GM18507 (cell line): ENCODE measurements at places on chromosomes 5 and 9.

DNA sequence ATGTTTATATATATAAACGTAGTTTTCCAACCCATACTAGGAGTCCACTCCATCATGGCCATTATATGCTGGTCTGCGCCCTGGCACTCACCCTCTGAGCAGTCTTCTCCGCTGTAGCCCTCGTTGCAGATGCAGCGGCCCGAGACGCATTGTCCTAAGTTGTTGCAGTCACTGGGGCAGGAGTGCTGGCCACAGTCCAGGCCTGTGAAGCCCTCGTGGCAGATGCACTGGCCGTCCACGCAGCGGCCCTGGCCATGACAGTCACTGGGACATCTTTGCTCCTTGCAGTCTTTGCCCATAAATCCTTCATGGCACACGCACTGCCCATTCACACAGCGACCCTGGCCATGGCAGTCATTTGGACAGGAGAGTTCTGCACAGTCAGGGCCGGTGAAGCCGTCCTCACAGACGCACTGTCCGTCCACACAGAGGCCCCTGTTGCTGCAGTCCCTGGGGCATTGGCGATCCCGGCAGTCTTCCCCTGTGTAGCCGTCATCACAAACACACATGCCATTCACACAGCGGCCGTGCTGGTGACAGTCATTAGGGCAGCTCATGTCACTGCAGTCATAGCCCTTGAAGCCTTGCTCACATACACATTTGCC, 32.1 kb downstream of the TNC start:
- DNase-seq: no peak

DNA sequence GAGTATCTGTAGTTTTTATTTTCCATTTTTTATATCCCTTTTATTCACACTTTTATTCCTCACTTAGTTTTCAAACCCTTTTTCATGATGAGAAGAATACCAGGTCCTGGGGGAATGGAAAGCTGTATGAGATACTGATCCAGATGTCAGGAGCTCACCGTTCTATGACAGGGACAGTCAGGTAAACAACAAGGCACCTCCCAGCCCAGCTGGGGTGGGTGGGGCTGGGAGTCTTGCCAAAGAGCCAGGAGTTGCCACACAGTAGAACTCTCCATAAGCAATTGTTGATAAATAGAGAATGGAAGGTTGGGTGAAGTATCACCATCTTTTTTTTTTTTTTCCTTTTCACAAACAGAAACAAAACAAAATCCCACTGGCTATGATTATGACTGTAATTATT, 225.8 kb downstream of the NSG2 start:
- no peak for DNase-seq

DNA sequence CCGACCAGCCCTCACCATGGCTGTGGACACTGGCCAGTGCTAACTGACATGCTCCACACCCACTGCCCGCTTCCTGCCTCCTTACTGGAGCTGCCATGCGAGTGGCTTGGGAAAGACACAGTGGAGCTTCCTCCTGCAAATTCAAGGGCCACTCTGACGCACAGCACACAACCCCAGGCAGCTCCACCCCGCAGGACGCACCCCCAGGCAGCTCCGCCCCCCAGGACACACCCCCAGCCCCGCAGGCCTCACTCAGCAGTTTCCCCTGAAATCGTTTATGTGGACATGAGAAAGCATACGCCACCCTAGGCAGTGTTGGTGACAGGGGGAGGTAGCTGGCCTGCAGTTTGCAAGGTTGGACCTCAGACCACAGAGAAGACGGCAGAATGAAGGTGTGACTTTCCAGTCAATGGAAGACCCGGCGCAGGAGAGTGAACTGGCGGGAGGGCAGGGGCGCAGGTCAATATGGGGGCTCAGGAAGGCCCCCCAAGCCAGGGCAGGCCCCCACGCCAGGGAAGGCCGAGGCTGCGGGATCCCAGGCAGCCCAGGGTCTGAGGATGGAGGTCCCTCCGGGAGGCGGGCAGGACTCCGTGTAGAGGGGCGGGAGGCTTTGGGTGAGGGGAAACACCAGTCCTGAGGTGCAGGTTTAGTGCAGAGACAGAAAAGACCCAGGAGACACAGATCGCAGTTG, 21.6 kb downstream of the LPCAT1 start:
- DNase-seq: no peak

- DNase-seq: no peak
Measured at GRCh38 chr5:54108136-54108535, 202.2 kb downstream of the ARL15 start.

GRCh38 chr9:18331808-18332209, 142.1 kb upstream of the ADAMTSL1 start:
- no peak for DNase-seq

GRCh38 chr5:161713042-161713441, 27.5 kb downstream of the GABRA6 start:
- DNase-seq: no peak

DNA sequence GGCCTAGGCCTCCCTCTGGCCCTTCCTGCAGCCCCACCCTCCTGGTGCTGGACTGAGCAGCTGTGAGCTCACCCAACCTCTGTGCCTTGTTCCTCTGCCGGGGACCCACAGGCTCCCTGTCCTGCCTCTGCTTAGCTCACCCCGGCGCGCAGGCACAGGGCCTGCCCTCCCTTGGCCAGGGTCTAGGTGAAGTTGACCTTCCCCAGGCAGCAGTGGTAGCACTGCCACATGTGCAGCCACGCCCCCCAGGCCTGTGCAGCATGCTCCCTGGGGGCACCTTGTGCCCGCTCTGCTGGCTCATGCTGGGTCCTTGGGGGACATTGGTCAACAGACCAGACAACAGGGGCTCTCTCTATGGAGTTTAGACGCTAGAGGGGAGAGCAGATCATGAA, 18.1 kb downstream of the TRIP13 start:
- DNase-seq: no peak

DNA sequence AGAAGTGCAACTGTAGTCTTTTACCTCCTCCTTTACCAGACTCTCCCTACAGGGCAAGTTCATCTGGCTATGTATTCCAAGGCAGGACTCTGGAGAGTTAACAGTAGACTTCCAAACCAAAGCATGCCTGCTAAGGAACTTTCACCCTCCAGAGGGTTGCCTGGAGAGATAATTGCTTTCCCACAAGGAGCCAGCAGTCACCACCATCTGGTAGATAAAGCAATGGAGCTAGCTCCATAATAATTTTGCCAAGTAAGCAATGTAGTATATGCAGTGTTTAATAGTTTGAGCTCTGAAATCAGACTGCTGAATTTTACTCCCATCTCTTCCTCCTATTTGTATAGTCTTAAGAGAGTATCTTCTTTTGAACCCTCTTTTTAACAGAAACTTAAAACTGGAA, 566.8 kb upstream of the PTGER4 start:
- no peak for DNase-seq

DNA sequence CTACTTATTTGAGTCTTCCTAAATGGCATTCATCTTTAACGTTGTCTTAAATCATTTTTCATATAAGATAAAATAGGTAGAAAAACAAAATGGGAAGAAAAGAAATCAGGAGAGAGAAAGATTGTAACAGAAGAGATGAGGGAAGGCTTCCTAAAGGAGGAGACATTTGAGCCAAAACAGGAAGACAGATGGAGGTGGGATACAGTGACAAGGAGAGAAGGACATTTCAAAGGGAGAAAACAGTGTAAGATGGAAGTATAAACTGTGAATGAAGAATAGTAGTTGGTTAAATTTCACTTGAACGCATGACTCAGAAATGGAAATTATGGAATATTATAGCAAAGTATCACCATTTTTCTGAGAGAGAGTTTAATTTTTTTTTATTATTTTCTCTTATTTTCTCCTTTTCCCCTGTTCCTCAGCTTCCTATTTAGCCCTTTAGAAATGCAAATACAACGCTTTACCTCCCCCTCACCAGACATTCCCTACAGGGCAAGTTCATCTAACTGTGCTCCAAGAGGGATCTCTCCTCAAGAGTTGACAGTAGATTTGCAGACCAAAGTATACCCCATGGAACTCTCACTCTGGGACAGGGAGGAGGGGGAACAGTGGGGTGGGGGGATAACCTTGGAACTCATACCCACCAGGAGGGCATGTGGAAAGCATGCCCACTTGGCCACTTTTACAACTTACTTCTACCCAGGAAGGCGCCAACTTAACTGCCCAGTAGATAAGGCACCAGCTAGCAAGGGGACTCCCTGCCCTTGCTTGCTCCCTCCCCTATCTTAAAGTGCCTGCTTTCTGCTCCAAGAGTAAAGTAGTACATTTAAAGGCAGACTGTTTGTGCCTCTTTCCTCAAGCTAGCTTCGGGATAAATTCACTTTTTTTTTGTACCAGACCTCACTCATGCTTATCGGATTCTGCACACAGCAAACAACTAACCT, 304.7 kb upstream of the POU5F2 start:
- no peak for DNase-seq

- no peak for DNase-seq
Measured at GRCh38 chr5:871596-872298, 20.9 kb downstream of the BRD9 start.

DNA sequence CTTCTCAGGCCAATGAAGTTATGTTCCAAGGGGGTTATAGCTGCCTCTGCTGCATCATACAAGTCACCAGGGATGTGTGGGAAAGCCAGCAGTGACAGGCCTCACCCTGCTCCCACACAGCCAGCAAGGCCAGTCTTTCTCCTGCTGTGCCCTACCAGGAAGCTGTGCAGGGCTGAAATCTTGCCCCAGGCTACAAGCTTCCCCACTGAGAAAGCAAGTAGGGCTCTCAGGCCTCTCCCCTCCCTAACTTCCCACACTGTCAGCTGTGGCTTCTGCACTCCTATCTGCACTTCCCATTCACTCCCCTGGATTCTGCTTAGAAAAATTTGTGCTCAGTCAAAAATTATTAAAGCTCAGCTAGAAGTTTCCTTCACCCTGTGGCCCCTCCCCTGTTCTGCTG, 611.2 kb upstream of the ZNF608 start:
- no peak for DNase-seq

DNA sequence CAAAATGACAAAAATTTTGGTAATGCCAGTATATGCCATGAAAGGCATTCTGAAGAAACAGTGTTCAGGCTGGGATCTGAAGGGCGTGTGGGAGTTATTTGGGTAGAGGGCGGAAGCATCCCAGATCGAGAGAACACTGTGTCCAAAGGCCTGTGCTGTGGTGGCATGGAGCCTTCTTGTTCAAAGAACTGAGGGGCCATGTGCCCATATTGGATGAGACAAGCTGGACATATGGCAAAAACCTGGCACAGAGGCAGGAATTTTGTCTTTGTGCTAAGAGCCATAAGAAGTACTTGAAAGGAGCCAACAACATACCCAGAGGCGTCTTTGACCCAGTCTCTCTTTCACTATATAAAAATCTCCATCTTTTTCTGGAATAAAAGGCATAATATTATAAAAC, 128.0 kb downstream of the SYK start:
- DNase-seq: no peak

DNA sequence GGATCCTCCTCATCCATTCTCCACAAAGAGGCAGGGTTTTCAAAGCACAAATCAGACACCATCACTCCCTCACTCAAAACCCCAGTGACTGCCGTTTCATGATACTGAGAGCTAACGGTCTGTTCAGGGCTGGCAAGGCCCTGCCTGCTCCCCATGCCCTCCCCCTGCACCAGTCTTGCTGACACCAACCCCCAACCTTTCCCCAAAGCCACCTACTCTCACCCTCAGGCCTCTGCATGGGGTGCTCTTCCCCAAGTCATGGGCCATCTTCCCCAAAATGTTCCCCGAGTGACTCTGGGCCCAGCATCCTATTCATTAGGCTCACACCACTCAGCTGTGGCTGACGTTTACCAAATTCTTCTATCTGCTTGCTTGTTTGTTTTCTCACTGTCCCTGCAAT, 21.7 kb upstream of the OLFM1 start:
- no peak for DNase-seq

- DNase-seq: no peak
Measured at GRCh38 chr9:123487944-123488548, 132.0 kb downstream of the CRB2 start.

DNA sequence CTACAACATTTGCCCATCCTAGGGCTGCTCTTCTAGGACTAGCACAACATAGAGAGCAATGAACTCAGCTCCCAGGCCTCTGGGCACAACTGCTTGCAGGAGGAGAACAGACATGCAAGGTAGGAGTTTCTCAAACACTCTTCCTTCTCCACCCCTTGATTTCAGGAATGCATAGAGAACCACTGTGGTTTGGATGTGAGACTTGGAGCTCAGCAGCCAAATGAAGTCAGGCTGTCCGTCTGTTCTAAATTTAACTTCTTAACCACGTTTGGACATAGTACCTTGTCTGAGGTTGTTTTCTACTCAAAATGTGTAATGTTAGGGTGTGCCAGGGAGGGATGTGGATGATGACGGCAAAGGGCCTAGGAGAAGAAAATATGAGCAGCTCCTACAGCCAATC, 515.1 kb upstream of the TNC start:
- DNase-seq: no peak

DNA sequence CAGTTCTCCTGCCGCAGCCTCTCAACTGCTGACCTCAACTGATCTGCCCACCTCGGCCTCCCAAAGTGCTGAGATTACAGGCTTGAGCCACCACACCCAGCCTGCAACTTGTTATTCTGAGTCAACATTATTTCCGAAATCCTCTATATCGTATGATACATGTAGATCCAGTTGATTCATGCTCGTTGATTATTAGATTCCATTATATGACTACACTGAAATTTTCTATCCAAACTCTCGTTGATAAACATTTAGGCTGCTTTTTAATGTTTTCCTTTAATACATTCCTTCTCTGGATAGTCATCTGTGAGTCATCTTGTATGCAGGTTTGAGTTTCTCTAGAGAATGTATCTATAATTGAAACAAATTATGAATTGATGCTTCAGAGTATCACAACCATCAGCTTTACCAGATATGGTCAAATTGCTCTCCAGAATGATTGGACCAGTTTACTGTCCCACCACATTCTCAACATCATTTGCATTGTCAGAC, 4.1 kb downstream of the CDK7 start:
- no peak for DNase-seq

DNA sequence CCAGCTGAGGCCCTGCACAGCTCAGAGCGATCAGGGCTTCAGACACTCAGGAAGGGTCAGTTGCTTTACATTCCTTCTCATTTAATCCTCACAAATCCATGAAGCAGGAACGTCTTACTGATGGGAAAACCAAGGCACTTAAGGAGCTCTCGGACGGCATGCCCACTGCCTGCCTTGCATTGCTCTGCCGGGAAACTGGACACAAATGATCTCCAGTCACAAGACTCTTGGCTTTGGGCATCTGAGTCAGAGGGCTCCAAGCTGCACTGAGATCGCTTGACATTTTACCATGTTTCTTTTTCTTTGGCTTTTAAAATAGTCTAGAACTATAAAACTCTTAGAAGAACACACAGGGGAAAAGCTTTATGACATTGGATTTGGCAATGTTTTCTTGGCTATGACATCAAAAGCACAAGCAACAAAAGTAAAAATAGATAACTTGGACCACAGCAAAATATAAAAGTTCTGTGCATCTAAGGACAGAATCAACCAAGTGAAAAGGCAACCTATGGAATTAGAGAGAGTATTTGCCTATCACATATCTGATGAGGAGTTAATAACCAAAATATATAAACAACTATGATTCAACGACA, 43.6 kb upstream of the HRH2 start:
- DNase-seq: no peak

- no peak for DNase-seq
Measured at GRCh38 chr5:53607886-53608285, 47.4 kb downstream of the NDUFS4 start.
